ENCODE measurements at places on chromosomes 2 and 18. TPM values are rescaled to one million over a fixed set of nuclear protein-coding genes. Genes with fewer than 3 reads are reported as not detected.

Gene FBXO48
- total RNA-seq: 0.34 TPM

Gene MAP2
- 3.8 TPM for total RNA-seq

Gene MYO5B
- not detected for total RNA-seq

Gene CYS1
- under 0.01 TPM for total RNA-seq

Gene ADRA2B
- total RNA-seq: not detected

Gene SGPP2
- not detected for total RNA-seq

Gene UBR3
- 45.6 TPM for total RNA-seq

Gene RMC1
- 21.1 TPM for total RNA-seq

Gene TNP1
- total RNA-seq: not detected

Gene TEKT4
- total RNA-seq: not detected

Gene SPHKAP
- total RNA-seq: not detected

Gene CCDC102B
- 74.9 TPM for total RNA-seq

Gene EVA1A
- 25.4 TPM for total RNA-seq

Gene NPHP1
- total RNA-seq: 1.4 TPM

Gene LCT
- under 0.01 TPM for total RNA-seq

Gene ILKAP
- 16.6 TPM for total RNA-seq

Gene ST8SIA3
- not detected for total RNA-seq

Gene SCG2
- total RNA-seq: under 0.01 TPM

Gene ERFE
- total RNA-seq: 0.22 TPM

Gene HOXD13
- total RNA-seq: under 0.01 TPM

Gene ANKRD30BL
- not detected for total RNA-seq

Gene C2orf72
- 7.6 TPM for total RNA-seq

Gene KCNS3
- total RNA-seq: 0.76 TPM

Gene EPHA4
- 0.17 TPM for total RNA-seq

Gene KCNE4
- under 0.01 TPM for total RNA-seq

Gene LHCGR
- not detected for total RNA-seq

Gene RETSAT
- 68.5 TPM for total RNA-seq

All from dermis lymphatic vessel endothelial cell (primary cell).